ENCODE measurements at places on chromosomes 13 and 19.
A peak's percentile ranks its signal among the peaks of the same experiment; 100 is the strongest.

- DNase-seq, result no peak
Observed at GRCh38 chr13:63190219-63190618, 1774.6 kb upstream of the PCDH20 start.

GRCh38 chr13:34617473-34618083, 324.5 kb upstream of the NBEA start:
- DNase-seq, result no peak

DNA sequence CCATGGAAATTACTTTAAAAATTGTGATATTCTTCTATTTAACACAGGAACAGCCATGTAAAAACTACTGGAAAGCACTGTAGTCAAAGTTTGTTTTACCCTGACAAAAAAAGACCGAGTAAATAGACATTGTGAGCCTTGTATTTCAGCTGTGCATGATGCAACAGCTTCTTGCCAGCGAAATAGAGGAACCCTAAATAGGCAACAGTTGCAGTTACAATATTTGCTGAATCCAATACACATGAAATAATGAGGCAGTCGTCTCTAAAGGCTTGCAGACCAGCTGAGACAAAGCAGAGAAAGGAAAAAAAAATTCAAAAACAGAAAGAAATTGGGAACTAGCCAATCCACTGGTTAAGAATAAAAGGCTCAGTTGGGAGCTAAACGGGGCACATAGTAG, 1001.1 kb downstream of the OLFM4 start:
- DNase-seq, result no peak

- DNase-seq, result no peak
Observed at GRCh38 chr19:19211499-19212420, at the start of gene NCAN. TSS of gene NCAN (plus strand) at chr19:19211958. CDS start at chr19:19216954, 4,996 bp downstream.

- no peak for DNase-seq
Observed at GRCh38 chr13:49527123-49527522, 31.4 kb downstream of the PHF11 start.

DNA sequence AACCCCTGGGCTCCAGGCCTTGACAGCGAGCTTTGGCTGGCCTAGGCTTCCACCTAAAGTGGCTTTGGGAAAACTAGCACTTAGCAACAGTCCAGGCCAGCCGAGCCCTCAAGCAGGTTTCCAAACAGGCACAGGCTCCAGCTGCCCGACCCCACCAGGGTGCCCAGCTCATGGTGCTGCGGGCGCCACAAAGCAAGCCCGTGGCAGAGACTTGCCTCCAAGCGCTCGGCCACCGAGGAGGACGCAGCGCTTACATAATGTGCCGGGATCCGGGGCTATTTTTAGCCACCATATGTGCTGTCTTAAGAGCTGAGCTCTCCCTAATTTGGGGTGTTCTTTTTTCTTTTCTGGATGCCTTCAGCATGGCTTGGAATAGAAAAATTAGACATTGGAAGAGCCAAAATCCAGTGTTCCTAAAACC, 56.1 kb upstream of the F7 start:
- no peak for DNase-seq

GRCh38 chr19:1762243-1763117, 9.2 kb downstream of the ONECUT3 start:
- no peak for DNase-seq

GRCh38 chr19:30593356-30593755, 221.2 kb downstream of the ZNF536 start:
- DNase-seq, result no peak

DNA sequence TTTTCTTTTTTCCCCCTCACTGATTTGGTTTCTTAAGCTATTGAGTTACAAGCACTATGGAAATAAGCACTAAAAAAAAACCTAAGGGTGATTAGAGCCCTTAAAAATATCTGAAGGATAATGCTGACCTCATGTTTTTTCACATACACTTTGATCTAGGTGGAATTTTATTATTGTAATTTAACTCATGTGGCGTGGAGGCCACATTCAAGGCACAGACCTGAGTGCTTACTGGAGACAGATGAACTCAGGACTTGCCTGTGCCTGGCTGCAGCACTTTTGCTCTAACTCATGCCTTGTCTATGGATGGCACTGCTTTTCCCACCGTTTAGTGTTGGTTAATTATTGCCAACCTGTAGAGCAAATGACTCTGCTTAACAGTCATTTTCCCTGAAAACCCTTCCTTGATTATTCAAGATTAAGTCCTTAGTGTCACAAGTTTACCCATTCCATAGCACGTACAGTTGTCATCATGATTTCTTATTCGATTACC, 541.4 kb downstream of the GPC6 start:
- no peak for DNase-seq

DNA sequence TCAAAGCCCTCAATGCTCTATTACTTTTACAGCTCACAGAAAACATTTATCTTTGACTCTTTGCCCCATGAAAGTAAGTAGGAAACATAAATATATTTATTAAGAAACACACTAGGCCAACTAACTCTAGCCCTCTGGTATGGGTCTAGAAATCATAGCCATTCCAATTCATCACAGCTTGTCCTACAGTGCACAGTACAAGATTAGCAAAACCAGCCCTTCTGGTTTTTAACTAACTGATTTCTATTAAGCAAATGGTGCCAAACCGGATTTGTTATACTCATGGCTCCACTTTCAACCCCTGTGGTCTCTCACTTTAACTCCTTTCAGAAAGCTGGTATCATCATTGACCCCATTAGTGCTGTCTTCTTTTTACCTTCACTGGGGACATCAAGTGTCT, 5.6 kb upstream of the LRRC63 start:
- DNase-seq, result no peak

DNA sequence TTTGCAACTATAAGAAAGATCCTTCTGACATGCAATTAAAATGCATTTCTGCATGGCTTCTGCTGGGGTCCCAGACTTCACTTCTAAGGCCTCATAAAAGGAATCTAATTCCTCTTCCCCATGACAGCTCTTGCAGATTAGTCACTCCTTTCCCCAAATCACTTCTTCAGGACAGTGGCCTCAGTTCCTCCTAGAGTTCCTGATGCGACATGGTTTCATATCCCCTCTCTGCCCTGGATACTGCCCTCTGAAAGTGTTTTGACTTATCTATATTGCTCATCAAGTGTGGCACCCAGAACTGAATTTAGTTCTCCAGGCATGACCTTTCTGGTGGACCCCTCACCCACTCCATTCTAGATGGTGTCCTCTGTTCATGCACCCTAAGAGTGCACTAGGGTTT, 238.1 kb downstream of the FOXO1 start:
- DNase-seq, result no peak

- no peak for DNase-seq
Observed at GRCh38 chr13:105817498-105817897, 718.0 kb downstream of the EFNB2 start.

DNA sequence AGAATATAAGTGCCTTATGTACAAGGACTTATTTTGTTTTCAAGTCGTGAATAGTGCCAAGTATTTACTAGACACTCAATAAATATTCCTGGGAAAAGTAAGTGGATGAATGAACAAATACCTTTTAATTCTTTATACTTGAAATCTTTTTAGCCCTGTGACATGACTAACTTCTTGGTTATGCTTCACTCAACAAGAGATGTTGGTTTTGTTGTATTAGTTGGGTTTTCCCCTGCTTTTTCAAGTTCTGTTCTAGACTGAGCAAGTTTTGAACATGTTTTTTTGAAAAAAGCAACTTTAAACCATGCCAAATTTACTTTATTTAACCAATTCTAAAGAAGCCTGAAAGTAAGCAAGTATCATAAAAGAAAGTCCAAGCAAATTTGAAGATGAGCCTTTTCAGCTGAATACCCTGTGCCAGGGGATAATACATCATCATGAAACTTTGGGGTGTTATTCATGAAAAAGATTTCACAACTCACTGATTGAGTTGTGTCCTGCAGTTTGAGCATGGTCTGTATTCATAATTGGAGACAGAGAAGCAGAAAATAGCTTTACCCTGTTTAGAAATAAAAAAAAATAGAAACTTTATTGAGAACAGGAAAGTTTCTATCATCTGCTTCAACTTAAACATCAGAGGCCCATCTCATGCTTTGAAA, 11.1 kb downstream of the LMO7 start:
- no peak for DNase-seq

DNA sequence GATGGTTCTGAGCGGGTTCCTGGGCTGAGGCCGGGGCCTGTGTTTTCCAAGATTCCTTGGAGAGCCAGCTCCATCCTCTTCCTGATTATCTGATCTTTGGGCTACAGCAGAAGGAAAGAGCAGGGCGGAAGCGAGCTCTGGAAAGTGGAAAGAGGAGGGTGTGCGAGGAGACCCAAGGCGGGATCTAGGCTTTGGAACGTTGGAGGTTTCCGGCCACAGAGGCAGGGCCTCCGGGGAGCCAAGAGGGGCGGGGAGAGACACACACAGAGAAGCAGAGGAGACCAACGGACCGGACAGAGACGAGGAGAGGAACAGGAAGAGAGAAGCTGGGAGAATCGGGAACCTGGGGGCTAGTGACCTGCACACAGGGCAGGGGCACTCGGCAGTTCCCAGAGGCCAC, at the start of gene CLEC11A:
Gene CLEC11A (plus strand): TSS at position 296 of the 400 bp plus-strand sequence. CDS start 162 bp downstream, outside the sequence.
- DNase-seq, result no peak

GRCh38 chr19:19475849-19476828, 39.2 kb downstream of the TSSK6 start:
- DNase-seq, result no peak

GRCh38 chr19:39968789-39969188, 2.2 kb upstream of the PSMC4 start:
- no peak for DNase-seq

GRCh38 chr13:21011378-21011777, 50.0 kb downstream of the LATS2 start:
- DNase-seq, result no peak

GRCh38 chr13:99982731-99983498, 1.3 kb downstream of the ZIC2 start:
- DNase-seq, result no peak

DNA sequence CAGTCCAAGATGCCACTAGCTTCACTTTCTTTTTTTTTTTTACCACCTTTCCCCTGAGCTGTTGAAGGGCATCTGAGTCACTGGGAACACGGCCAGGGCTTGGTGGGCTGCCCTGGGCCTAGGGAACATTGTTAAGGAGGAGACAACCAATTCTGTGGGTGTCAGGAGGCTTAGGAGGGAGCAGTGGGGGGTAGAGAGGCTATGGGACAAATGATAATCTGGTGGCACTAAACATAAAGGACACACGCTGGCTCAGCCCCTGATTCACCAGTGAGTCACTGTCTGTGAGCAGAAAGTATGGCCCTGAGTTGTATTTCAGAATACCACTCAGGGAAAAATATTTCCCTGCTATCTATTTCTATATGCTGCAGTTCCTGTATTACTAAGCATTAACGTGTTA, 207.8 kb downstream of the DCLK1 start:
- no peak for DNase-seq

GRCh38 chr13:73065665-73066340, 7.0 kb downstream of the KLF5 start:
- DNase-seq, result no peak

DNA sequence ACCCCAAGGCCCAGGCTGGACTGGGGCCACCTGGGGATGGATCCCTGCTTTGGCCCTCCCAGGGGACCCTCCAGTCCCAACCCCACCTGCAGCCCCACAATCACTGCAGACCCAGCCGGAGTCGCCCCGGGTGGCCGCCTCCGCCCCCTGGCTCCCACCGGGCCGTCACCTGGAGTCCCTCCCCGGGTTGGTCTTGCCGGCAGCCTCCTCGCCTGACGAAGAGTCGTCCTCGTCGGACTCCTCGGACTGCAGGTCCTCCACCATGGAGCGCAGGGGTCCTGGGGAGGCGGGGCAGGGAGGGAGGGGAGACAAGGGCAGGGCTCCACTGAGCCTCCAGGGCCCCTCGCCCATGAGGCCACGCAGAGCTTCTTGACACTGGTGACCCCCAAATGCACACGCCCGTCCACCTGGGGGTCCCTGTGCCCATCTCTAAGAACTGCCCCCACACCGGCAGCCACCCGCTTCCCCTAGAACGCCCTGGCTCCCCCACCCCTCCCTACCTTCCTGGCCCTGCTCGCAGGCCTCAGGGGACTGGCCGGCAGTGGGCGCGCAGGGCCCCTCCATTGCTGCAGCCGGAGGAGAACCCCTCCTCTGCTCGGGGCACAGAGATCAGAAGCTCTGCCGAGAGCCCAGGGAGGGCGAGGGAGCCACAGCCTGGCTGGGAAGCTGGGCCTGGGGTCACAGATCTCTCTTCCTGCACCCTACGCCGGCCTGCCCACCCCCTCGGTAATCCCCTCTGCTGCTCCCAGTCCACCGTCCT, 63.4 kb downstream of the MLLT1 start:
- no peak for DNase-seq

GRCh38 chr19:31268751-31269383, 80.4 kb downstream of the TSHZ3 start:
- DNase-seq, result no peak

- DNase-seq, result no peak
Observed at GRCh38 chr19:42111384-42111783, 20.9 kb downstream of the POU2F2 start.

- DNase-seq, result no peak
Observed at GRCh38 chr13:29845440-29846056, 4.9 kb downstream of the UBL3 start.

DNA sequence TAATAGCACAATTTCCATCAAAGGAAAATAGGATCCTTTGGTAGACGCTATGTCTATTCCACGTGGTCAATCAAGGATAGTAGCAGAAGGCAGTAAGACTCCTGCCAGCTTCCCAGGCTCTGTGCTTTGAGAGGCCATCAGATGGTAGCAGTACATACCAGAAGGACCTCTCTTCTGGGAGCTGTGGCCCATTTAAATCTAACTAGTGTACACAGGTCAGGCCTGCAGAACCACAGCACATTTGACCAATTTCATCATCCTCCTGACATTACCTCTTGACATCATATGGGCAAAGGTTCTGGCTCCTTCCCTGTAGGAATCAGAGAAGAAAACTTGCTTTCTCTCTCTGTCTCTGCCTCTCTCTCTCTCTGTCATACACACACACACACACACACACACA, 229.6 kb upstream of the HTR2A start:
- no peak for DNase-seq

DNA sequence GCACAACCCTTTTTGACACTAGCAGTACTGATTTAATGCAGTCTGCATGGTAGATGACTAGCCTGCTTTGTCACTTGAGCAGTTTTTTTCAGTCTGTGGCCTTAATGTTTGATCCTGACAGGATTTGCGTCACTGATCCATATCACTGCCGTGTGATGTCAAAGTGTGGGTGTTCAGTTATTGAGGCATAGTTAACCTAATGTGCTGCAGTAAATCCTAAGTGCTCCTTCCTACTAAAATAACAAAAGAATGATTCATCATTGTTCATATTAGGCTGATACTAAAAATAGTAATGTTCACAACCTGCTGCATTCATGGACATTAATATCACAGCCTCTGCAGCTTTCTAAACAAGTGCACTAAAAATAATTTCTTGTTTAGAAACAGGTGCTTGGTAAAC, 121.9 kb upstream of the MLNR start:
- DNase-seq, result no peak

GRCh38 chr19:19538061-19538784, at the start of gene CILP2:
TSS of gene CILP2 (plus strand) at chr19:19538265. CDS start at chr19:19538350, 85 bp downstream.
- peak; percentile 42 for DNase-seq

DNA sequence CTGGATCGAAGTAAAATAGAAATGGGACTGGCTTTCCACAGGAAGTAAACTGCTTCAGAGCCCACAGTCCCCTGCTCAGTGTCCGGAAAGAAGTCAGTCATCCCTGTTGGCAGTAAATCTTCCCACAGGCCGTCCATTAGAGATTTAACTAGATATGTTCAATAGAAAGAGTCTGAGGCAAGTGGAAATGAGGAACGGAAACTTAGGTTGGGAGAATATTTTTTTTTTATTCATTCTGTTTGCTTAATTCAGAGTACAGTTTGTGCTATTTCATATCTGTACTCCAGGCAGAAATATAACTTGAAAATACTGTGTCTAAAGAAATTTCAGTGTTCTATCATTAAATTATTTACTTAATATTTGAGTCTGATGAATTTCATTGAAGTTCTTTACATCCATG, 22.7 kb downstream of the SLC25A15 start:
- no peak for DNase-seq
